ENCODE measurements at places on chromosomes 13 and 19.

DNA sequence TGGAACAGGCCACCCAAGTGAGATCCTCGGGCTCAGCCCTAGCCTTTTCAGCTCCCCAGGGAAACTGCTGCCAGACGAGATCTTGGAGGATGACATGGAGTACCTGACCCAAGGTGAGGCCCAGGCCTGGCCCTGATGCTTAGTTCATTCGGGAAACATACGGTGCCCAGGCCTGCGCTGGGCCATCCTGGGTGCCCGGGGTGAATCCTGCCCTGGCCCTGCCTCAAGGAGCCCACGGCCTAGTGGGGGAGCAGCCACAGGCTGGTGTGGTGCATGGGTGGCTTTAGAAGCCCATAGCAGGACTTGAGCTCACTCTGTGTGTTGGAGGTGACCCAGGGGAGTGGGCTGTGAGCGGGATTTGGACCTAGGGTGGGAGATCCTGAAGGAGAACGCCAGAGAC lies 10.1 kb downstream of the SIX5 start:
- DNase-seq = no peak

DNA sequence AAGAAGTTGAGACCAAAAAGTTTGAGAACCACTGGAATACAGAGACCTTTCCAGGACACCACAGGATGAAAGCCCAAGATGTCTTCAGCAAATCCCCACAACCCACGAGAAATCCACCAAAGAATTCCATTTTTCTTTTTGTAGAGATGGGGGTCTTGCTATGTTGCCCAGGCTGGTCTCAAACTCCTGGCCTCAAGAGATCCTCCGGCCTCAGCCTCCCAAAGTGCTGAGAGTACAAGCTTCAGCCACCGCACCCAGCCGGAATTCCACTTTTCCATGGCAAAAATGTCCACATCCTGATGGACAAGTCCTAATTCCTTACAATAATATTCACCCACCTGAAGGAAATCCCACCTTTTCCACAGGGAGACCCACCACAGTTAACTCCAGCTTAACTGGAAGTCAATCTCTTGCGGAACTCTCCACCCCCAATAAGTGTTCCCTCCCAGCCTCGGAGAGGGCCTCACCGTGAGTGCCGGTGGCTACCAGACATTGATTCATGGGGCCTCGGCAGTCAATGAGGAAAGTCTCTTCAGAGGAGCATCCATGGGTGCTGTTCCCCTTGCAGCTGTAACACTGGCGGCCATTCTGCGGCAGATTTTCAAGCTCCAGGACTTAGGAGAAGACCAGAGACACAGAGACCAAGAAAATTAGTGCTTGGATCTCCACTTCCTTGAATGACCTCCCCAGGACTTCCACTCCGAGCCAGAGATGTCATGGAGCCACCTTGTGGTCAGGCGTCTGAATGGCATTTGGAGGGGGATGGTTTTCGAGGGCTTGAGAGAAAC lies 12.3 kb upstream of the CADM4 start:
- peak; percentile 14 for DNase-seq

- no peak for DNase-seq
Measured at GRCh38 chr13:74158028-74158427, 23.8 kb upstream of the KLF12 start.

DNA sequence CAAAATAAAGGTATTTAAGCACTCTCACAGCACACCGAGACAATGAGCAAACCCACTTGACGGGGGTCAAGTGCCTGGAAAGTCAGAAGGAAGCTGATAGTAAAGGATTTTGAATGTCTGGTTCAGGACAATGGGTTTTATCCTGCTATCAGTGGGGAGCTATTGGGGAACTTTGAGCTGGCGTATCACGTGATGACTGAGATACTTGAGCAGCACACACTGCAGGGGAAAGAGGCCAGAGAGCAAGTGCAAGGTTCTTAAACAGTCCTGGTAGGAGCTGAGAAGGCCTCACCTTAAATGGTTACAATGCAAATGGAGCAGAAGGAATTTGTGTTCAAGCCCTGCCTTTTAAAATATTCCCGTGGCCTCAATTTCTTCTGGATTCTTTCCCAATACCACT lies 225.3 kb downstream of the LACC1 start:
- DNase-seq = no peak

DNA sequence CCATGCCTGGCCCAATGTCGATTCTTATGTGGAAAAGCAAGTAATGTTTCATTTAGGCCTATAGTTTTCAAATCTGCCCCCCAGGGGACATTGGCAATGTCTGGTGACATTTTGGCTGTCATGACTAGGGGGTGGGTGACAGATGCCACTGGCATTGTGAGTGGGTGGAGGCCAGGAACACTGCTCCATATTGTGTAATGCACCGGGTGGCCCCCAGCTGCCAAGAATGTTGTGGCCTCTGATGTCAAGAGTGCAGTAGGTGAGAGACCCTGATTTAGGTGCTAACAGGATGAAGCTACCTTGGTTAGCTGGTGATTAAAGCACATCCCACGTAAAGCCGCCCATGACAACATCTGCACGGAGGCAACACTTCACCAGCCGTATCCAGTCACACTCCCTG lies 10.8 kb downstream of the C19orf44 start:
- no peak for DNase-seq

DNA sequence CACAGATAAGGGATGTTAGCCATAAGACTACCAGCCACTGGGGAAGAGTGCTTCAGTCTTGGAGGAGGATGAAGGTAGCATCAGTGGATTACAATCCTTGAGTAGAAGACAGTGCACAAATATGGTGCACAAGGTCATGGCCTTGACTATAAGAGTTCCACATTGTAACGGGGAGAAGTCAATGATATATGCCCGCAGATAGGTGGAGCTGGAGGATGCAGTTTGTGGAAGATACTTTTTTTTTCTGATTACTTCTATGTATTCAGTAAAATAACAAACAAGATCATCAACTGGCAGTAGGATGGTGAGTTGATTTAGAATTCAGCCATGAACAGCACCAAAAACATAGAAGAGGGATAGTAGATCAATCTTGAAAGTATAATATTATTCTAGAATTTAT lies 926.8 kb upstream of the MIR17HG start:
- no peak for DNase-seq

DNA sequence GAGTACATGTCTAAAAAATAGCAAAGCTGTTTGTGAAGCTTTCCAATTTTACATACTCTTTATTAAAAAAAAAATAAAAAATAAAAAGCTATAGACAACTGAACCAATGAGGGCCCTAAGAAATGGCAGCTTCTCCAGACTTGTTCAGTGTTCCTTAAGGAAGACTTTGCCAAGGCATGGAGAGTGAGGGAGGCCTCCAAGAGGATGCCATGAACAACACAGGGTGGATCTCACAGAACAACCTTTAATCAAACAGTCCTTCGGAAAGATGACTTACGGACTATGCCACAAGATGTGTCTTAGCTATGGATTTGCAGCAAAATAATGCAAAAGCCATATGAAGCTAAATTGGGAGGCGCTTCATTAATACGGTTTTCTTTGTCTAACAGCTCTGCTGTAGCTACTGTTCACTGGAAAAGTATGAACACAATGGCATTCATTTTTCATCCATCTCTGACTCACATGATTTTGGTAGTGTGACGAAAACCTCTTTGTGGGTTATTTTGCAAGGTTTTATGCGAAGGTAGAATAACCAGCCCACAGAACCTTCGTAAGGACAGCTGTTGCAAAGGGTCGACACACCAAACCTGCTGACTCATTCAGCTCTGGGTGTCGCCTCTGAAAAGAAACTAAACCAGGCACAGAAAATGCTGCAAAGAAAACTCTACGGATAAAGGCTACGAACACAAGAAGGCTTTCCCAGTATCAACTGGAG lies 27.7 kb downstream of the EFNB2 start:
- no peak for DNase-seq

DNA sequence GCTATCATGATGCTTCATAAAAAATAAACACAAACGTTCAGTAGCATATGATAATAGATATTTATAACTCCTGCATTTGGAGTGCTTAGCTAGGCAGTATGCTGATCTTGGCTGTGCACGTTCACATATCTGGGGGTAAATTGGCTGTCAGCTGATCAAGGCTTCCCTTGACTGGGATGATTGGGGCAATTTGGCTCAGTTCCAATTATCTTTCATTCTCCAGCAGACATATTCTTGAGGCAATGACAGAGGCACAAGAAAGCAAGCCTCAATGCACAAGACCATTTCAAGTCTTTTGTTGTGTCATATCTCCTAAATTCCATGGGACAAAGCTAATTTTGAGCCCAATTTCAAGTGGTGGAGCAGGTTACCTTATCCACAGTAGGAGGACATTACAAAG lies 142.0 kb downstream of the DLEU7 start:
- no peak for DNase-seq

- DNase-seq = no peak
Measured at GRCh38 chr13:25973085-25973484, 78.7 kb downstream of the SHISA2 start.

- DNase-seq = no peak
Measured at GRCh38 chr19:45144431-45145269, 16.1 kb downstream of the NKPD1 start.

- DNase-seq = no peak
Measured at GRCh38 chr13:80441968-80442367, 101.0 kb upstream of the SPRY2 start.

DNA sequence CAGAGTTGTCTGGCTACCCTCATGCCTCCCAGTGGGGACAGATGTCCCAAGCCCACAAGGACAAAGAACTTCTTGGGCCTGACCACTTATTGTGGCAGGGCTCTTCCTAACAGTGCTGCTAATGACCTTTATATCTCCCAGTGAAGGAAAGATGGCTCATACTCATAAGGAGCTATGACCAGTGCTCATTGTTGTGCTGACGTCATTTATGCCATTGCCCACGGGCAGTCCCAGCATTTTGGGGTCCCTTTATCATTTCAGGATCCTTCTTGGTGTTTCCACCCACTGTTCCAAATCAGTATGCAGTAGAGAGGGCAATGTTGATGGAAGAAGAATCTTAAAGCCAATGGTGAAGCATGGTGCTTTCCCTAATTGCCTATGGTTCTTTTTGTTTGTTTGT lies 1640.0 kb upstream of the PRR20A start:
- DNase-seq = no peak

DNA sequence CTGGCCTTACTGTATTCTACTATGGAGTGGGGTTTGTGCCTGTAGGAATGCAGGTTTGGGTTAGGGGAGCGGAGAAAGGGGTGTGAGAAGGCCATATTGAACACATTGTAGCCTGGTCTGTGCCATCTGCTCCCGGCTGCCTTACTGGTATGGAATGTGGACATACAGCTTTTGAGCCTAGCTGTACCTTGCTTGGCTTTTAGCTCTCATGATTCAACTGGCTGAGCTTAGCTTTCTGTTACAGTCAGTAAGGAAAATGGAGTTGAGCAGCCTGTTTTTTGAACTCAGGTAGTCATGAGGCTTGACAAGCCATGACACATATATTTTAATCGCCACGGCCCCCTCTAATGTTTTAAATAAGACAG lies 41.6 kb downstream of the ARHGAP35 start:
- no peak for DNase-seq

DNA sequence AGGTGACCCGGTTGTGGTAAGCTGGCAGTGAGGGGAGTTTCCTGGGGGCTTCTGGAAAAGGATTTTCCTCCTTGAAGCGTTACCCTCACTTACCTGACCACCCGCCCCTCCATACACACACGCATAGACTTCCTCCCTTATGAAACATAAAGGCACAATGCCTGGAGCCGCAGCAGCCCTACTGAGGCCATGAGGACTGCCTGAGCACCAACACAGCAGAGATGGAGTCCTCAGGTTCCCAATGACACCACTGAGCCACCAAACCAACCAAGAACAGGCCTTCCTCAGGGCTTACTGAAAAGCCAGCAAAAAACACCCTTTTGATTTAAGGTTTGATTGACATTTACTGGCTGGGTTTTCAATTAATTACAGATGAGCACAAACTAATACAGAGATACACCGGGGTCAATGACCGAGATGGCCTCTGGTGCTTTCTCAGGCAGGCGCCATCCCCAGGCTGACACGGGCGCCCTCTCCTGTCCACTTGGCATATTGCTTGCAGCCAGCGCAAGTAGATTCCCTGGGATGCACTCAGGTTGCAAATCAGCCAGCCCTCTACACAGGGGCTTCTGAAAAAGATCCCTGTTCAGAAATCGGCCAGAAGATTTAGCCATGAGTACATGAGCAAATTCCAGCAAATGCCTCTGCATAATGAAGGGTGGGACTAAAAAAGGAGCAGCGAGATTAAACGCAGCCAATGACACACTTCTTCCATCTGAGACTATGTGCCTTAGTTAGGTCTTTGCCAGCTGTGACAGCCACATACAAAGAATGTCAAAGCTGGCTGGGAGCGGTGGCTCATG lies 14.8 kb downstream of the OPA3 start:
- peak; percentile 38 for DNase-seq

GRCh38 chr19:11196406-11197287 lies 698 bp downstream of the KANK2 start:
- no peak for DNase-seq

DNA sequence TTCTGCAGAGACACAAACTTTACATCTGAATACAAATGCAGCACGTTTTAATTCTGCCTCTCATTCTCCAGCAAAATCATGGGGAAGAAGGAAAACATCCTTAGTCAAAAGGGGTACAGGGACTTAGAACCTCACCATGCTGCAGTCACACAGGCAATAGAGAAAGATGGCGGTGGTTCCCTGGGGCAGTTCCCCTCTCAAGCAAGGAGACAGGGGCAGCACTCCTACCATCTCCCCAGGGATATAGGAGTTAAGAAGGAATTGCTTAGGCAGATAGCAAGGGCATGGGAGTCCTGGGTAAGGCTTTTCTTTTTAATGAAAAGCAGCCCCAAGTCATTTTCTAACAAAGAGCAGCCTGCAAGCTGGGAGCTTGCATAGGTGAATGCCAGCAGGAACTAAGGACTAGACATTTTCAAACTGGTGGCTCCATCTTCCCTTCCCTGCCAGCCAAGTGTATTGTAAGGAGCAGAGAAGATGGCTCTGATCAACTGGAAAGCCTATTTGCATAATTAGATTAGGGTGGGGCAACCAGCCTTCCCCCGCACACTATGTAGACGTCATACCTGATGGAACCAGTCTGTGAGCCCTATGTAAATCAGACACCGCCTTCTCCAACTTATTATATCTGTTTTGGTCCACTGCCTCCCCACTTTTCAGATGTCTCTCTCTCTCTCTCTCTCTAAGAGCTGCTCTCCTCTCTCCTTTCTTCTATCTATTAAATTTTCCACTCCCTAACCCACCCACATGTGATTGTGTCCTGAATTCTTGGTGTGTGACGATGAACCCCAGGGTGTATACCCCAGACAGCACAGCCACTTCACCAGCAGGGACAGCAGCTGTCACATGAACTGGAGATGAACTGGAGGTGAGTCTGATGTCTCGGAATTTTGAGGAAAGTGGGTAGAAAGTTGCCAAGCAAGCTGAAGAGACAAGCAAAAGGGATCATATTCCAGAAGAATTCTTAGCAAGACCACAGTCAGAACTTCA lies 514.5 kb downstream of the IRS2 start:
- DNase-seq = no peak
